Muscle of leg (tissue), 16 donors: ENCODE measurements at places on chromosomes 2 and 18. TPM values are rescaled to one million over a fixed set of nuclear protein-coding genes. Genes with fewer than 3 reads are reported as not detected.

RAB27B gene
- total RNA-seq: 0.80 TPM

TMEM247 gene
- total RNA-seq: not detected

DIS3L2 gene
- total RNA-seq: 19.3 TPM

GALNT1 gene
- 96.6 TPM for total RNA-seq

FMNL2 gene
- total RNA-seq: 24.1 TPM

POTEI gene
- total RNA-seq: not detected

PLGLB2 gene
- 0.80 TPM for total RNA-seq

RMND5A gene
- 41.3 TPM for total RNA-seq

TCF7L1 gene
- 5.1 TPM for total RNA-seq

TUBA3D gene
- total RNA-seq: not detected

ERFE gene
- 6.1 TPM for total RNA-seq

TSGA10 gene
- 3.1 TPM for total RNA-seq

GRCh38 chr2:193199322-193199721 is 1004.6 kb upstream of the TMEFF2 start:
- no peak for DNase-seq

DNA sequence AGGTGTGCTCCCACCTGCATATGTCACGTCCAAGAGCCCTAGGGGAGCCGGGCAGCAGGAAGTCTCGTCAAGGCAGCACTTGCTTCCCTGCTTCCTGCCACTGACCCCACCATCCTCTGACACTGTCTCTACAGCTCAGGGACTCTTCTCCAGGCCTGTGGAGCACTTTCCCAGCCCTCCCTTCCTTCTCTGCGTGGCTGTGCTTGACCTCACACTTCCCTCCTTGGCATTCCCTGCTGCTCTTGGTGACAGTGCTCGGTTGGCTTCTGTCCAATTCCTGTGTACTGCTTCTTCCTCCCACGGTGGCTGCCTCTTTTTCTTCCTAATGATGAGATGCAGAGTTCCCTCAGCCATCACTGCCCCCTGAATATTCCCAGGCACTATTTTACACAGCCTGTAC is 2.8 kb downstream of the CIDEA start:
- DNase-seq: peak; percentile 44

GRCh38 chr2:142142595-142142994 is 11.8 kb upstream of the LRP1B start:
- no peak for DNase-seq

- no peak for DNase-seq
Measured at GRCh38 chr2:196606516-196606915, 33.0 kb upstream of the CCDC150 start.

DNA sequence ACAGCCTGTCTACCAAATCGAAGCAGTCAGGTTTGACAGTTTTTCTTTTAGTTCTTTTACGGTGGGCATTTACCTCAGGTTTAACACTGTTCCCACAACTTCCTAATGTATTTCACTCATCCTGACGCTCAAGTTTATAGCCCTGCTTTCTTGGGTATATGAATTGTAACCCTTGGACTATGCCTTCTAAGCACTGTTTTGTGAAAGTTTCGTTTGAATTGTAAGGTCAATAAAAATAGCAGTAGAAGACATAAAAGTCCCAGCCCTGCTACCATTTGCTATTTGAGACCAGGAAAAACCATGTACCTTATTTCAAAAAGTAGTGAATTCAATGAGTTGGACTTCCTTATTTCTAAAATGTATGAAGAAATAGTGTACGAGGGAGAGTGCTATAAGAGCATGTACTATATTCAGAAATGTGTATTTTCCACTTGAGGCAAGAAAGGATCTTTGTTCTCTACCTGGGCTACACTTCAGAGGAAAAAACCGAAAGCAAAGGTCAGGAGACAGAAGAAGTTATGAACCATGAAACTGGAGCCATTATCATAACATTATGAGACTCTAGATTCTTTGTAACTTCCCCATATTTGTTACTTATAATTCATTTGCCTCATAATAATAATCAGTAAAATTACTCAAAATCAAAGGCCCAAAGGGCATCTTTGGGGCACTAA is 1.9 kb upstream of the ZC3H15 start:
- no peak for DNase-seq

DNA sequence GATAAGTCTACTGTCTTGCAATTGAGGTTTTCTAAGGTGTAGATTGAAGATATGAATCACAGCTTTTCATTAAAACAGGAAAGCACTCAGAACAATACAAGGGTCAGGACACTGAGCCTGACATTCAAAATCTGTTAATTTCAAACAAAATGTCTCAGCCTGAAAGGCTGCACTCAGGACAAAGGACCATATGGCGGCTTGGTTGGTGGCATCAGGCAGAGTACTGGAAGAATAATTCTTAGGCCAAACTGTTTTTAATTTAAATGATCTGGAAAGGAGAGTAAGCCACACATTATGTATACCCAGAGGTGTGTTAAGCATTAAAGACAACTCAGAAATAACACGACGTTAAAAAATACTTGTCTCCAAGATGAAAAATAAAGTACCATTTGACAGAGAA is 85.9 kb downstream of the SKA1 start:
- DNase-seq: no peak

DNA sequence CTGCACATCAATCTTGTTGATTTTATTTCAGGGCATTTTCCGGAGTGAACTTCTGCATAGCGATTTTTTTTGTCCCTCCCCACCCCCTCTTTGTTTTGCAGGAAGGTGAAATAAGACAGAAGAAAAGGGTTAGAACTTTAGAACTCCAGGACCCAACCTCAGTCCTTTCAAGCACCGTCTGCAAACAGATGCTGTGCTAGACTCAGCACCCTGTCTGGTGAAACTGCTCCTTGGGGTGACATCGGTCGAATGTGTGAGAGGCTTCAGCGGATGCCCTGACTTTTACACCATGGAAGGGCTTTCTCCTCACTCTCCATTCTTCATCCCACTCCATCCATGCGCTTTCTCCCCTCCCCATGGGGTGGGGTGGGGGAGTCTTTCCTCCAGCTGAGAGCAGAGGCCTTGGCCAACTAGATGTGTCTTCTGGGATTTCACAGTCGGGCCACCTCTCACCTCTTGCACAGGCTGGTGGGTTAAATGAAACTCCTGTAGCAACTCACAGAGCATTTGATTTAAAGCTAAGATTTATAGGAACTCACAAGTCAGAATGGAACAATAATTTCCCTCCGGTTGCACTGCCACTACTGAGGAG is 43.3 kb upstream of the EDAR start:
- no peak for DNase-seq

DNA sequence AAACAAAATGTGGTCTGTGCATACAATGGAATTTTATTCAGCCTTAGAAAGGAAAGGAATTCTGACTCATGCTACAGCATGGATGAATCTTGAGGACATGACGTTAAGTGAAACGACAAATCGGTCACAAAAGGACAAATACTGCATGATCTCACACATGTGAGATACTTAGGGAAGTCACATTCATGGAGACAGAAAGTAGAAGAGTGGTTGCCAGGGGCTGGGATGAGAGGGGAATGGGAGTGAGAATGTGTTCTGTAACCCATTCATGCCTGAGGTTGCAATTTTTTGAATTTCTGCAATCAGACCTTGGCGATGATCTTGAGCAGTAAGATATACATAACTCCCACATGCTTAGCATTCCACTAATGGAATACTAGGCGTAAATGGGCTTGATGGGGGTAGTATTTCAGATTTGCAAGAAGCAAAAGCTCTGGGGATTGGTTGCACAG is 22.0 kb downstream of the FHL2 start:
- DNase-seq: no peak

DNA sequence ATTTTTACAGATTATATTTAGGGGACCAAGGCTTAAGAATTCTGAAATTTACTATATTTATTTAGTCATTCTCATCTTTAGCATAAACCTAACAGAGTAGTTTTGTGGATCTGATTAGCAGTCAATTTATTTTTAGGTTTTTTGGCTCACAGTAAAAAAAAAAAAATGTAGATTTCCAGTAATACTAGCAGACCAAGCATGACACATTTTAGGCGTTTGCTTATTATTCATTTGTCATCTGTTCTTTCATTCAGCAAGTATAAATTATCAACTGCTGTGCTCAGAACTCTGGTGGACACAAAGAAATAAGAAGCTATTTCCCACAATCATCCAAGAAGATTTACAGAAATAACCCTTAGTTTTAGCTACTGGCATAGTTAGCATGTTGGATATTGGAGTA is 20.6 kb downstream of the PDE1A start:
- DNase-seq: peak; percentile 52

DNA sequence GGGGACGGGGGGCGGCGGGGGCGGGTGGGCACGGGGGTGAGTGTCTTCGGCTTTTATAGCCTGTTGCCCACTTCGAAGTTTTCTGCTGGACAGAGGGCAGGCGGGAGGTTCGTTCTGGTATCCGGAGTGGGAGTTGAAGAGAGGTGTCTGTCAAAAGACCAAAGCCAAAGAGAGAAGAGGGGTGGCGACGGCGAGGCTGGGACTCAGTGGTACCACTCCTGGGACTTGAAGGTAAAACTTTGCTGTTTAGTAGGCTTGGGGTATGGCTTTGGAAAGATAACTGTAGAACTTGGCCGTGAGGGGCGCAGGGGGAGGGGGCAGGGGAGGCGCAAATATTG is 215.8 kb upstream of the DTNA start:
- DNase-seq: no peak

DNA sequence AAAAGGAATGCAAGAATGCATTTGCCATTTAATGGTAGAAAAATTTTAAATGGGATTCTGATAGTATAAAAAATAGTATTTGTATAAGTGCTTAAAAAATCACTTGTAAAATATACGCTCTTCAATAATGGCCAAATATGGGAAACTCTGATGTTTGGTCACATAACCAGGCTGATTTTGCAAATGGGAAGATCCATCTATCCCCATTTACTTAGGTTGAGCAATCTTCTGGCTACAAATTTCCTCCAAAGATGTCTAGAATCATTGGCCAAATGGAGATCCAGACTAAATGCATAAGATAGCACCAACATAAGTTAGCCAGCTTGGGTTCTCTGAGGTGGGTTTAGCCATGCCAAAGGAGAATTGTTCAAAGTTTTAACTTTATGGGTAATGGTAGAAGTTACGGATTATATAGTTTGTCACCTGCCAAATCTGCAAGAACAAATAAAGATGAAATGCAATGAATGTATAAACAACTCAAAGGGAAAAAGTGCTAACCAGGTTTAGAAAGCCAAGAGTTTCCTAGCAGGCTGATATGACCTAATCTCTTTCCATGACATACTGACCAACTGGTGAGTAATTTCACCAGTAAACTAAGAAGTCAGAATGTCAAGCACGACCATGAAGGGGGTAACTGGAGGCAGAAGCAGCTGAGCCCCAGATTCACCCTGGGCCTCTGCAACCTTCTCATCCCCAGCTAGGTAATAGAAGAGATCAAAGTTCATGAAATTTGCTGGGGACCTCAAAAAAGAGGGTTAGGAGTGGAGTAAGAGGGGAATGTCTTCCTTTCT is 10.0 kb downstream of the RHOB start:
- DNase-seq: no peak

- DNase-seq: no peak
Measured at GRCh38 chr2:16525265-16525887, 140.3 kb downstream of the CYRIA start.

- no peak for DNase-seq
Measured at GRCh38 chr2:169670937-169671336, 23.3 kb downstream of the CFAP210 start.

DNA sequence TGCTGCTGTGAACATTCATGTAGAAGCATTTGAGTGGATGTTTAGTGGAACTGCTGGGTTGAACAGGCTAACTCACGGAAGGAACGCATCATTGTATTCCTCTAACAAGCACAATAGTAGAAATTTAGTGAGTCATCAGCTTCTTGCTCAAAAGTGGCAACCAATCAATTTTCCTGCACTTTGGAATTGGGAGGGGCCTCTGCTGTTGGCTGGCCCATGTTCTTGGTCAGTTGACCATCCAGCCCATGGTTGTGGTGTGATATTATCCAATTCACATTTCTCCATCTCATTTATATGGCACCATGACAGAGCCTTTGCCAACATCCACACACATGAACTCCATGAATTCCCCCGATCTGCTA is 95.0 kb downstream of the TNFRSF11A start:
- DNase-seq: peak; percentile 15

GRCh38 chr18:1797235-1797634 is 774.1 kb downstream of the METTL4 start:
- DNase-seq: no peak

DNA sequence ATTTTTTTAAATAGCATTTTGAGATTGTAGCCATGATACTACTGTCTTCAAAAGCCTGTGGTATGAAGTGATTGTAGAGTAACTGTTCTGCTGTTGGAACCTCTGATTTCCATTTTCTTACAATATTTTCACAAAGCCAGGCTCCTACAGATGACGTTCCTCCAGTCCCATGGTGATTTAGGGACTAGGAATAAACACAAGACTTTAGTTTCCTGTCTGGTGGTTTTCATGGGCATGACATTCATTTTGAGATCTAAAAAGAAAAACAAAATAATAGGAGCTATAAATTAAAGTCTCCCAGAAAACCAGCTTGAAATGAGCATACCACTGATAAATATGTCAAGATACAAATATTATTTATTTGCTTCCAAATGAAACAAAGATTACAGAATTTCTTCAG is 1223.5 kb upstream of the CELF4 start:
- DNase-seq: no peak

GRCh38 chr2:72116081-72116533 is 31.6 kb downstream of the CYP26B1 start:
- no peak for DNase-seq

GRCh38 chr18:27661320-27662018 is 476.4 kb upstream of the CHST9 start:
- DNase-seq: no peak

- DNase-seq: no peak
Measured at GRCh38 chr2:70974592-70974991, 3.8 kb upstream of the ANKRD53 start.

DNA sequence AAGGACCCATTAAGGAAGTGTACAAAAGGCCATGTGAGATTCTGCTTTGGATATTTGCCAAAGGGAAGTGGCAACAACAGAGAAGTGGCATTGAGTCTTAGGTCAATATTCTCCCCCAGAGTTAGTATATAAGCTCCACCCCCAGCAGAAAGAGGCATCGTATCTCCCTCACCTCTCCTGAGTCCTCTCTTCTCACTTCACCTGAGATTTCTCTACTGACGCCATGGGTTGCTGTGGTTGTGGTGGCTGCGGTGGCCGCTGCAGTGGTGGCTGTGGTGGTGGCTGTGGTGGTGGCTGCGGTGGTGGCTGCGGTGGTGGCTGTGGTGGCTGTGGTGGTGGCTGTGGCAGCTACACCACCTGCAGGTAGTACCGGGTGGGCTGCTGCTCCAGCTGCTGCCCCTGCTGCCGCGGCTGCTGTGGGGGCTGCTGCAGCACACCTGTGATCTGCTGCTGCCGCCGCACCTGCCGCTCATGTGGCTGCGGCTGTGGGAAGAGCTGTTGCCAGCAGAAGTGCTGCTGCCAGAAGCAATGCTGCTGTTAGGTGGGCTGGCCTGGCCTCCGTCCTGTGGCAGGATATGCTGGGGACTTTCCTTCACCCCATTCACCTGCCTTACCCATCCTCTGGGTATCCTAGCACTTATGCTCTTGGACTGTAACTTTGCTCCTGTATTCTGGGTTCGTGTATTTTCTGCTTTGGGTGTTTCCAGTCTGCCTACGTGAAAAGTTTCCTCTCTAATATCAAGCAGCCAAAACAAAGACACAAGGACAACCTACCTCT is 5.9 kb downstream of the SCYGR3 start:
- DNase-seq: peak; percentile 73

- no peak for DNase-seq
Measured at GRCh38 chr2:3449936-3450335, 69.4 kb downstream of the ADI1 start.

GRCh38 chr2:29987146-29987545 is 65.8 kb upstream of the ALK start:
- DNase-seq: no peak
